ENCODE measurements at places on chromosomes 2 and 18.
A peak's percentile ranks its signal among the peaks of the same experiment; 100 is the strongest.

- peak; percentile 69 for DNase-seq
Observed at GRCh38 chr2:241811201-241811951, 2.4 kb downstream of the NEU4 start.

DNA sequence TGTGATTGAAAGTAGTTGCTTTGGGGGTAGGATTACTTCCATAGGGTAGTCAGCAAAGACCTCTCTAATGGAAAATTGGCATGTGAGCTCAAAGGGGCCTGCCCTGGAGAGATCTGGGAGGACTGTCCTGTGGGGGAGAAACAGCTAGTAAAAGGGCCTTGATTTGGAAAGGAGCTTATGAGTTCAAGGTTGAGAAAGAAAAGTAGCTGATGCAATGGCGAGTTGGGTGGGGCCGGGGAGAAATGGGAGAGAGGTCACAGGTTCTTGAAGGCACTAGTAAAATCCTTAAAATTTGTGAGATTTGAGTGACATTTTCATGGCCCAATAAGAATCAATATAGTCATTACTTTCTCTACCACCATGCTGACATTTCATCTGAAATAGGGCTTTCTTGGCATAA, 82.0 kb upstream of the CCDC195 start:
- no peak for DNase-seq

DNA sequence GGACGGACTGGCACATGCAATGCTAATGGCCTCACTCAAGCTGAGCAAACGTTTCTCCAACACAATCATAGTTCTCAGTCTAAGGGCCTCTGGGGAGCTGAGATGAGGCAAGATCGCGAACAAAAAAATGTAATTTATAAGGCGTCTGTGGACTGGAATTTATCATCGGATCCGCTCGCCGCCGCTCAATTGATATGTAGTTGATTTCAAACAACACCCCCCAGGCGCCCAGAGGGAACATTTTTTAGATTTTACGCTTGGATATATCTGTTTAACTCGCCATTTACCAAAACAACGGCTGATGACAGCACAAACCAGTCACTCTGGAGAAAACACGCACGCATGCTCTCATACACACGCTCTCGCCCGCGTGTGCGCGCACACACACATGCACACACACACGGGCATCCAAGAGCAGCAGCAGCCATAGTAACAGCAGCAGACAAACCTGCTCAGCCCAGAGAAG, 335.8 kb downstream of the SMAD2 start:
- DNase-seq: peak; percentile 35

GRCh38 chr2:38165698-38166097, 89.7 kb upstream of the CYP1B1 start:
- no peak for DNase-seq

DNA sequence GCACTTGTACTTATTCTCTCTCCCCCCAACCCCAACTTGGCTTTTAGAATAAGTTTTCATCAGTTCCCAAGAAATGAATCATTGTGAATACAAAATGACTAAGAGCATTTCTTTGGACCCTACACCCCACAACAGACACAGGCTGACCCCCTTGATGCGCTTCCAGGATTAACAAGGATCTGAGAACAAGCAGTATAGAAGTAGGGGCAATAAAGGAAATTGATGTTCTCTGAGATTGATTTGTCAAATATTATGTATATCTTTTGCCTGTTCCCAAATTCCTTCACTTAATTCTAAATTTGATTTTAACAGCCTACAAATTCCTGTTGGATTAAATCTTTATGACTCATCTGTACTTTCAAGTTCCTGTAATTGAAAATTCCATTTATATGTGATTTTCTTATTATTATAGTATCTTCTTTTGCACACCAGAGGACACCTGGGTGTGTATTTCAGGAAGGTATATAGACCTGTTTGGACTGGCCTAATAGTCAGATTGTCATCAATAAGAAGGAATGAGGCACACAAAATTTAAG, 10.2 kb upstream of the PTPN4 start:
- no peak for DNase-seq

DNA sequence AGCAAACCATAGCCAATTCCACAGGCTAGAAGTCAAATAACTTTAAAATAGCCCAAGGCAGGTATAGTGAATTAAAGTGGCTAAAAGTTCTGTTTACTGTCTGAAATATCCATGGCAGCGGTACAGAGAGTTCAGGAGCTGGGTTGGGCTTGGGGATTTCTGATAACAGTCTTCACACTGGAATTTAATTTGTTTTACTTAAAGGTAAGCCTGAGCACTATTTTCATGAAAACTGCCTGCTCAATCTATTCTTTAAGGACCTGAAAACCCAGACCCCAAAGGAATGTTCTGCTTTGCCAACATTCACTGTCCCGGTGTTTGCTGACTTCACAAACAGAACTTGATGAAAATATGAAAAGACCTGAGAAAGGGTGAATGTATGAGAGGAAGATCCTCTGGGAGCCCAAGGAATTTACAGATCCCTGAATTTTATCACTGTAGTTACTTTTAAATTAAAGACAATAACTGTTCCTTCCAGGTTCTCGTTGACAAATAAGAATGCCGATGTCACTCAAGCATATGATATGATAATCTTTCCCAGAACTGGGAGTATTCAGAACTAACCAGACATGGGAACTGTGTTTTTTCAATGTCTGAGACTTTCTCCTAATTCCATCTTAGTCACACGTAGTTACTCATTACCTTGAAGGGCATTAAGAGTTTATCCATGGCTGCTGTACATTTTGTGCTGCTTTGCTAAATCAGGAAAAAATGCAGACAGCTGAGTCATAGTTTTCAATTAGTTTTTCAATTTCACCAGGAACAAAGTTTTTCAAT, 28.3 kb upstream of the ITGB6 start:
- DNase-seq: no peak

- DNase-seq: no peak
Observed at GRCh38 chr2:33903215-33903614, 304.1 kb upstream of the FAM98A start.

- DNase-seq: no peak
Observed at GRCh38 chr2:240235811-240236210, 95.4 kb upstream of the OTOS start.

- no peak for DNase-seq
Observed at GRCh38 chr2:8445580-8445979, 236.3 kb upstream of the ID2 start.

DNA sequence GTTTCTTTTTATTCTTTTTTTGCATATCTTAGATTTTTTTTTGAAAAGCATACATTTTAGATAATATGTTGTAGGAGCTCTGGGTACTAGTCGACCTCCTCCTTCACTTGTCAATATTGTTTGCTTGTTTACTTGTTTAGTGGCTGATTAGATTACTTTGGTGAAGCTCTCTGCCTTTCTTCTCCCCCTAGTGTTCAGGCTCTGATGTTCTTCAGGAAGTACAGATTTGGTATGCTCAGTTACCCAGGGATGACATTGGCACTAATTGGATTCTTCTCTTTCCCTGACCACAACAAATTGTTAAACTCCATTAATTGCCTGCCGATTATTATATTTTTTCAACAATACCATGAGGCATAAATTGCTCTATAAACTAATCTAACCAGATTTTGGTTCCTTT, 491.2 kb downstream of the SUCLG1 start:
- DNase-seq: no peak

- peak; percentile 23 for DNase-seq
Observed at GRCh38 chr2:8514796-8515758, 166.8 kb upstream of the ID2 start.

DNA sequence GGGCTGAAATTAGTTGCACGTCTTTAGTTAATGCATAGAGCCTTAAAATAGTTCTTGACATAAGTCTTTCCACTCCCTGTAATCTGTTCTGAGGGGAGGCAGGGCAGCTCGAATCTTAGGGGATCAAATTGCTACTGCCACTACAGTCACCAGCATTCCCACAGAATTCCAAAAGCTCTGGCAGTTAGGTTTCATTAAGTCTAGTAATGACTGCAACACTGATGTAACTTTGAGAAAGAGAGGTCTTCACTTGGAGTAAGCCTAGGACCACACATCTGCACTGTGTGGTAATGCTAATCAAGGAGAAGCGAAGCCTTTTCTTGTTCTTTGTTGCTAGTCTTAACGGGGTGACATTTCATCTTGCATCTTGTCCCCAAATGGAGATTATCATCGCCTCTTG, 19.3 kb upstream of the NCK2 start:
- DNase-seq: no peak

GRCh38 chr2:215657844-215658243, 222.0 kb upstream of the FN1 start:
- no peak for DNase-seq

- no peak for DNase-seq
Observed at GRCh38 chr2:3355951-3356569, 21.6 kb downstream of the EIPR1 start.

DNA sequence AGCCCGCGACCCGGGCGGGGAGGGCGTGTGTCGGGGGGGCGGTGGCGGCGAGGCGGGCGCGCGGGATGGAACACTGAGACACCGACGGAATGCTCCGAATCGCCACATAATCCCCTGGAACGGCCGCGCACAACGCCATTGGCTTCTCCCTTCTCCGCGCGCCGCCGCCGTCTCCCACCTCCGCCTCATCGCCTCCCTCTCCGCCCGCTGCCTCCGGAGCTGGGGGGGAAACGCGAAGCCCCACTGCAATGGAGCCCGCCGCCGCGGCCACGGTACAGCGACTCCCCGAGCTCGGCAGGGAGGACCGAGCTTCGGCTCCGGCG, at the start of gene PHLPP1:
TSS of gene PHLPP1 (plus strand) at position 106 of the 323 bp plus-strand sequence. CDS start at position 249, 143 bp downstream.
- DNase-seq: no peak

DNA sequence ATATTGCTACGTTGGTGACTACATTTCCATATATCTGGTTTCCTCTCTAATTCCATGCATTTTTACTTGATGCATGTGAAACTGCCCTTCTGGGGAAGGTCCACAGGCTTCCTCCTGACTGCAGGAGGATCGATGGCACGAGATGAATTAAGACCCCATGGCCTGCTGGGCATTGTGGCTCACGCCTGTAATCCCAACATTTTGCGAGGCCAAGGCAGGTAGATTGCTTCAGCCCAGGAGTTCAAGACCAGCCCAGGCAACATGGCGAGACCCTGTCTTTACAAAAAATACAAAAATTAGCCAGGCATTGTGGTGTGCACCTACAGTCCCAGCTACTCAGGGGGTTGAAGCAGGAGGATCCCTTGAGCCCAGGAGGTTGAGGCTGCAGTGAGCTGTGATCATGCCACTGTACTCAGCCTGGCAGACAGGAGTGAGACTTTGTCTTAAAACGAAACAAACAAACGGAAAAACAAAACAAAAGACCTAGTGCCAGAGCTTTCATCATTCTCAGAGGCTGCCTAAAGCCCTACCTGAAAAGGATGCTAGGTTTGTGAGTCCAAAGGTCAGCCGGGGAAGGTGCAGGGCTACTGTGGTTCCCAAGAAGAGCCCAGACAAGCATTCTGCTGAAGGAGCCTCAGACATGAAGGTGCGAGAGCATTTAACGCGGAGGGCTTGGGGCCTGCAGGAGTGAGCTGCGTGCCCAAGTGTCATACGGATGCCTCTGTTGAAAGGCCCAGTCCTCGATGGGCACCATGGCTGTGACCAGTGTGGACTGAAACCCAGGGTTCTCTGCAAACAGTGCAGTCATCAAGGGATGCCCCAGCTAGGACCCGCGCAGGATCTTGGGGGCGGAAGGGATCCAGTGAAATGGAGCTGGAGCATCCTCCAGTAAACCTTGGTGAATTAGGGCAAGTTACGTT, 21.6 kb downstream of the GPR55 start:
- DNase-seq: no peak

GRCh38 chr2:130873700-130874346, 37.1 kb downstream of the ARHGEF4 start:
- peak; percentile 80 for DNase-seq

GRCh38 chr2:1246239-1246638, 167.0 kb upstream of the TPO start:
- DNase-seq: no peak

DNA sequence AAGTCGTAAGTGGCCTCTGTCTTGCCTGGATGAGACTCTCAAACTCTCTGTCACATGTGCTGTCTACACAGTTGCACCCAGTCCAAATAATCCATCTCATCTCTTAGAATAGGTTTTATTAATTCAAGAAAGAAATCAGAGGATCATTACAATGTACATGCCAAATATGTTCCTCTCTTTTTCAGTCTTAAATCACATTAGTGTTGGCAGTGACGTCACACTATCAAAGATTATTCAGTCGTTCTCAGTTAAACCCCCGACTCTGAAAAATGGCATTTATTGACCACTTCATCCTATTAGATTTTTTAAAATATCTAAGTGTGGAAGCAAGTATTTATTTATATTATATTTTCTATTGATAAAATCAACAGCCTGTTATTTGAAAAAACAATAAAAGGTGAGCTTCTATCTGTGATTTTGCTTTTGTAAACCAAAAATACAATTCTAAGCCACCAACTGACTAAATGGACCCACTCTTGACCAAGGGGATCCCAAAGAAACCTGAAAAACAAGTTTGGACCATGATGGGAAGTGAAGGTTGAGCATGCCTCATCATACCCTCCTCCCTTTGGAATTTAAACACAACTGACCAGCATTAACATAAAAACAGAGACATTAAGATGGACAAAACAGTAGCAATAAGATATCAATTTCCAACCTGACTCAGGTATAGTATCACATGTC, 1894.4 kb upstream of the LRRTM1 start:
- no peak for DNase-seq

GRCh38 chr2:216555274-216555673, 56.6 kb downstream of the RPL37A start:
- peak; percentile 68 for DNase-seq

GRCh38 chr18:74906184-74906583, 302.8 kb downstream of the PTGR3 start:
- no peak for DNase-seq

DNA sequence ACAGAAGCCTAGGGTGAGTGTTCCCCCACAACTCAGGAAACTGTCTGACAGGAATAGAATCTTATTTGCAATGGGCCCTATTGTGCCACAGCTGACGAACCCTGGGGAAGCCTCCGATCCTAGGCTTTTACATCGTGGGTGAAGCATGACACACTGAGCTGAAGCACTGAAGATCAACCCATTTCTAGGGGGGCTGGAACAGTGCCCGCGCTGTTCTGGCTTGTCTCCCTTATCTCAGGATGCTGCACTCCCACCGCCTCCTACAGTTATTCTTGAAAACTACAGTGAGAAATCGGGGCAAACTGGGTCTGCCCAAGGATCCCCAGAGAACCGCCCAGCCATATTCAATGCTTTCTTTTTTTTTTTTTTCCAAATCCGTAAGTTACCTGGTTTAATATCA, 41.1 kb downstream of the NETO1 start:
- peak; percentile 67 for DNase-seq

- DNase-seq: no peak
Observed at GRCh38 chr2:43180897-43181296, 45.5 kb downstream of the ZFP36L2 start.

DNA sequence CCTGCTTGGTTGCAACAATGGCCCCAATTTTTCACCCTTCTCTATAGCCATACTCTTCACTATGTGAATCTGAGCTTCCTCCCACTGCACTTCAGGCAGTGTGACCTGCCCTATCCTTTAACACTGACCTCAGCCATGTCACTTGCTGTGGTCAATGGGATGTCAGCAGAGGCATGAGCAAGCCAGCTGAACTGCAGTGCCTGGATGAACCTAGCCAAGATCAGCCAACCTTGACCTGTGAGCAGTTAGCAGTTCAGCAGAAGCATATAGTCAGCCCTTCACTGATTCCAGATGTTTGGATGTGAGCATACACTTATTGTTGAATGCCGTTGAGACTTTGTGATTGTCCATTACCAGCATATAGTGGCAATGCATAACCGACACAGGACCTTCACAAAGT, 63.4 kb upstream of the BOD1L2 start:
- DNase-seq: no peak

Measured in putamen (tissue), 1 donor.